ENCODE measurements at places on chromosomes 5 and 9.

GRCh38 chr9:78930281-78930680 lies 633.4 kb downstream of the PSAT1 start:
- no peak for DNase-seq

DNA sequence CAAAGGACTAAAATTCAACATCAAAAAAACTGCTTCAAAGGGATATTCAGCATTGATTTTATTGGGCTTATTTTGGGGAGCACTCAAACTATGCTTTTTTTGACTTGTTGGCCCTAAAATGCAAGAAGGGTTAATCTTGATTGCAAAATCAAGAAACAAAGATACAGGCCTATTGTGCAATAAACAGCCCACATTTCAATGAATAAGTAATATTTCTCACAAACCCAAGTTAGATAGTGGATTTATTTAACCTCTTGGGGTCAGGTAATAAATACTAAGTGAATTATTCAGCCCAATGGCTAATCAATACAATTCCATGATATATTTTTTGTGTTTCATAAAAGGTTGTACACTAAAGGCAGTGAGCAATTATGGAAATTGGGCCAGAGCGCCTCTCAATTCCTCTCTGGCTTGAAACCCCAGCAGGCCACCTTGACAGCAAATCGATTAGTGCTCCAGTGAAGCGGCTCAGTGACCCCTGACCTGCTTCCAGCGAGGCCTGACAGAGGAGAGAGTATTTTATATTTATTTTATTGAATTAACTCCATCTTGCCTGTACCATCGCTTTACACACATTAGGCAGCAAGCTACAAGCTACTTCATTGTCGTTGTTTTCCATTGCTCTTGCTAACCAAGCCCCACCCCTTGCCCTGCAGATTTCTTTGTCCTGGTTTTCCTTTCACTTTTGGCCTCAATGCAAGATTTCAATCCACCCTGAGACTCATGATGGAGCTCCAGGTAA lies 65.5 kb downstream of the EBF1 start:
- DNase-seq, result no peak

DNA sequence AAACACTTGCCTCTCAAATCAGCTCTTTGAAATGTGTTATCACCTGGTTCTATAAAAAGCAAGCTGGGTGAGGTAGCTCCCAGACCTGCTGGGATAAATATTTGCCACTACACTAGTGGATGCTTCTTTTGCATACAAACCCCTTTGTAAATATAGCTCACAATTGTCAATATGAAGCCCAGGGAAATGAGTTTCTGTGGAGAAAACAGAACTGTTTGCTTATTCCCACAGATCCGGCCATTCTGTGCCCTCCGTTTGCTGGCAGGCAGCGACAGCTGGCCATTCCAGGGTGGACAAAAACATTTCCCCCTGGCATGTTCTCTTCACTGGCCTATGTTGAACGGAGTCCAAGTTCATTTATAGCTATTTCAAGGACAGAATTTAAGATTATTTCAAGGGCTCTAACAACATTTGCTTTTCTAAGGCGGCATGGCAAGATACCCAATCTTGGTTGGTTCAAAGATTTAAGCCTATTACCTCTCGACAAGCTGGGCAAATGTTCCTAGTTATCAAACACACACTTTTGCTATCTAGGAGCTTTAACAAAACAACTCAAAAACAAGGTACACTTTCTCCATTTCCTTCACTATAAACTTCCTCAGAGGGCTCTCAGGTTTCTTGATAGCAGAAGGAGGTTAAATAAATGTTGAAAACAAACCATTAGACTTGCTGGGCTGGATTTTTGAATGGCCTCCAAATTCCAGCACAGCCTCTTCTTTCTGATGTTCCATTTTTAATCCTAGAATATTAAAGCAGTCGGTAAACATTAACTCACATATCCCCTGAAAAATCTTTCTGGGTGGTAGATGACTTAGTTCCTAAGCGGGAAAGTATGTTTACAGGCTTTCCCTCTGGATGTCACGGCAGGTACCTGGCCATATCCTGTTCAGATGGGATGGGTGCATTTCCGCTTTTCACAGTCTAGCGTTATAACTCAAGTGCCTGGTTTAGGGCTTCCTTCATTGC lies 332.3 kb downstream of the PLK2 start:
- DNase-seq, result no peak

DNA sequence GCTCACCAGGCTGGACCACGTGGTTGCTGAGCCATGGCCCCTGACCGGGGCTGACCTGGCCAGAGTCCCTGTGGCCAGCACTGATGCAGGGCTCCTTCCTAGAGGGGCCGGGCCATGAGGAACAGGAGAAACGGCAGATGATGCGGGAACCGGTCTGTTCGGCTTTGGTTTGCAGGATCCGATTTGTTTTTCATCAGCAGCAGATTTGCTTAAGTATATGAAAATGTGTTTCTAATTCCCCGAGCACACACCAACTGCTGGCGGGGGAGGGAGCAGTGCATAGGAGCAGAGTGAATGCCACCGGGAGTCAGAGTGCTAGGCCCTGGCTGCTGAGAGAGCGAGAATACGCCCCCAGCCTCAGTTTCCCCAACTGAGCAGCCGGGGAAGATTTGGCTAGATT lies 13.6 kb downstream of the NTNG2 start:
- no peak for DNase-seq

DNA sequence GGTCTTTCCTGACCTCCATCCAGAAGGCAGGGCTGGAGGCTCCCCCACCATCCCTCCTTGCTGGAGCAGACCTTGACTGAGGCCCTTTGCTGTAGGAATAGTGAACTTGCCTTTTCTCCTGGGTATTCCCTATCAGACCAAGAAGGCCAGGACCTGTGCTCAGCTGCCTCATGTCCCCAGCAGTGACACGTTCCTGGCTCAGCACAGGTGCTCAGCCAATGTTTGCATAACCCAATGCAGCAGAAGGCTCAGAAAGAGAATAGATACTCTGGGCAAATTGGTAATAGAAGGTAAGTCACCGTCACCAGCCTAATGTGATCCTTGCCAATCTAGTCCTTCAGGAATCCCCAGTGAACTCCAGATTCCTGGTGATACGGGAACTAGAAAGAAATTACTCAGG lies 96.4 kb downstream of the ACTL7B start:
- peak; percentile 43 for DNase-seq

DNA sequence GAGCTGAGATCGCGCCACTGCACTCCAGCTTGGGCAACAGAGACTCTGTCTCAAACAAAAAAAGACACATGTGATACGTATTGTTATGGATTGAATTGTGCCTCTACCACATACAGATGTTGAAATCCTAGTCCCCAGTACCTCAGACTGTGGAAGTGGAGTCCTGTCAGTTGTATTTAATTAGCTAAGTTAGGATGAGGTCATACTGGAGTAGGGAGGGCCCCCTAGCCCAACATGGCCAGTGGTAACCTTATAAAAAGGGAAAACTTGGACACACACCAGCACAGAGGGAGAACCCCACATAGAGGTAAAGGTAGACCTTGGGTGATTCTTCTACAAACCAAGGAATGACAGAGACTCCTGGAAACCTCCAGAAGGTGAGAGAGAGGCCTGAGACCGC lies 119.8 kb downstream of the GADD45G start:
- no peak for DNase-seq

DNA sequence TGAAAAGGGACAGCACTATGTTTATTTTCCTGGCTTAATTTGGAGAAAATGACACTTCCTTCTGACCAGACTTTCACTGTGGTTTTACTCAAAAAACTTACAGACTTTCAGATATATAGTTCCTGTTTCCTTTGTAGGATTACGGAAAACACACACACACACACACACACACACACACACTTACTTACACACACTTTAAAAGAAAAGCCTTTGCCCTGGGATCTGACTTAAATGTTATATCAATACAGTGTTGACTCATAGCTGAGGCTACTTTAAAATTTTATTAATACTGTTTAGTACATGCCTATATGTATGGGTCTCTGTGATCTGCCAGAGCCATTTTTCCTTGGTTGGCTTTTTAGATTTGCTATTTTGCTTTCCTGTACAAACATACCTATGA lies 758.3 kb downstream of the DNAH5 start:
- no peak for DNase-seq

- no peak for DNase-seq
Observed at GRCh38 chr5:82721087-82721410, 356.1 kb downstream of the TMEM167A start.

GRCh38 chr9:89955144-89955543 lies 350.3 kb downstream of the GADD45G start:
- no peak for DNase-seq

- DNase-seq, result no peak
Observed at GRCh38 chr5:17241635-17242034, 24.2 kb downstream of the BASP1 start.

DNA sequence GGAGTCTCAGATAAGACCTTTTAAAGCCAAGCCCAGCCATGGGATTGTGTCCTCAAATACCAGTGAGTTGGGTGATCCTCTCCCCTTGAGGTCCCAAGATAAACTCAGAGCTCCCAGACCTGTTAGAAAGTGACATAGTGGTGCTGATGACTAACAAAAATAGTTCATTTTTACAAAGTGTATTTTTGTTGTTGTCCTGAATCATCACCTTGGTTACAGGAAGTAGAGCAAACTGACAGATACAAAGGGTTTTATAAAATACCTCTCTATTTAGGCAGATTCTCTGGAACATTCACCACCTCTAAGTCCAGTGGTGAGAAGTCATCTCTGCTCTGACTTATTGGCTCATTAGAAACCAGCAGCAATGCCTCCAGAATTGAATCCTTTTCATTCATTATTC lies 259.3 kb downstream of the CEMIP2 start:
- no peak for DNase-seq

GRCh38 chr5:132837868-132838267 lies 7.4 kb upstream of the SHROOM1 start:
- DNase-seq, result no peak

DNA sequence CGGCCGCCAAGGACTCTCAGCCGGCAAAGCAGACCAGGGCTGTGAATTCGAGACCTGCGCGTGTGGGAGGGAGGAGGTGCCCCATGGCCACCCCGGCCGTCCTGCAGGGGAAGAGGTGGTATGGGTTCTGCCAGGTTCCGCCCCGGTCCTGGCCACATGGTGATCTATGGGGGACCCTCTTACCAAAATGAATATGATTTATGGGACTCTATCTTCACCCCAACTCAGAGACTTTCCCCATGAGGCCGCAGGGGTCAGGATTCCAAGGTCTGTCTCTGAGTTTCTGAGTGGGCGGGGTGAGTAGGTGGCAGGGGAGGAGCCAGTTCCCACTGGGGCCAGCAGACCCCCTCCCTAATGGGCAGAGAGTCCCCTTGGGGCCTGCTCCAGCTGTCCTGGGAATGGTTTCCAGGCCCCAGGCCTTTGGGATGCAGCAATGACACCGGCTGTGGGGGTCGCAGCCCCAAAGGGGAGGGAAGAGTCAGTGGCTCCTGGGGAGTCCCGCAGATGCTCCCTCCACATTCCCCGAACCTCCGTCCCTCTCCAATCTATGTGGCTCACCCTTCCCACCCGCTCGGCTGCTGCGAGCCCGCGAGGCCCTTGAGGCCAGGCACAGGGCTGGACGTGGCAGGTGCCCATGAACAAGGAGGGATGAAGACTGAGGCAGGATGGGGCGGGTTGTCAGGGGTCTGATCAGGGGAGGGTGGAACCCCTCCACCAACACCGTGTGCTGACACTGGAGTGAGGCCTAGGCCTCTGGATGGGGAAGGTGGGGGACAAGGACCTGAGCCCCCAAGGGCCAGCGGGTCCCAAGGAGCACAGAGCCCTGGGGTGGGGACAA lies 20.1 kb upstream of the NOTCH1 start:
- no peak for DNase-seq

- DNase-seq, result peak; percentile 17
Observed at GRCh38 chr5:107831612-107832395, 161.1 kb upstream of the EFNA5 start.

GRCh38 chr9:99066571-99066970 lies 38.3 kb upstream of the TGFBR1 start:
- DNase-seq, result no peak

GRCh38 chr5:161535762-161536161 lies 10.8 kb downstream of the GABRB2 start:
- no peak for DNase-seq

- DNase-seq, result no peak
Observed at GRCh38 chr9:22052376-22052945, 43.4 kb upstream of the CDKN2B start.

GRCh38 chr5:39400713-39401578 lies 23.8 kb downstream of the DAB2 start:
- no peak for DNase-seq

DNA sequence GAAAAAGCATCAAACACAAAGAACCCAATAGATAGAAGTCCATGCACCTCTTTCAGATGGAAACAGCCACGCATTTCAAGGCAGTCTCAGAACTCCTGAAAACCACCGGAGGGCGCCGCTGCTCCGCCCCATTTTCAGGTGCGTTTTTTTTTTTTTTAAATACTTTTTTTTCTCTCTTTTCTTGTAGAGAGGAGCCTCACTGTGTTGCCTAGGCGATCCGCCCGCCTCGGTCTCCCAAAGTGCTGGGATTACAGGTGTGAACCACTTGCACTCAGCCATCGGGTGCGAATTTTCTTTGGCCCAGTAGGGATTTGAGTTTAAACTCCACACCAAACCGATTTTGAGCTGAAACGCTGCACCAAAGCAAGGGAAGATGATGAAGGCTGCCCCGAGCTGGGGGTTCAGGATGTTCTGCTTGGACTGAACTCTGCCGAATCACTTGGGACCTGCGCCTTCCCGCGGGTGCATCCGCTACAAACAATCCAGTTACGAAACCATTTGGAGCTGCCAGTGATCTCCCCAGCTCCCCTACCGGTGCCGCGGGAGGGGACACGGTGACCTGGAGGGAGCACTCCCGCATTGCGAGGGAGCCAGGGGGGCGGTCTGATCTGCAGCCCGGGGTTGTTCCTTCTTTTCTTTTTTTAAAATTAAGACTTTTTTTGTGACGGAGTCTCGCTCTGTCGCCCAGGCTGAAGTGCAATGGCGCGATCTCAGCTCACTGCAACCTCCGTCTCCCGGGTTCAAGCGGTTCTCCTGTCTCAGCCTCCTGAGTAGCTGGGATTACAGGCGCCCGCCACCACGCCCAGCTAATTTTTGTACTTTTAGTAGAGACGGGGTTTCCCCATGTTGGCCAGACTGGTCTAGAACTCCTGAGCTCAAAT lies 1.4 kb downstream of the PTGR1 start:
- DNase-seq, result peak; percentile 27

- DNase-seq, result no peak
Observed at GRCh38 chr5:39137819-39138451, 63.7 kb upstream of the RICTOR start.

- no peak for DNase-seq
Observed at GRCh38 chr5:151293624-151294023, 9.9 kb downstream of the SLC36A3 start.

- DNase-seq, result no peak
Observed at GRCh38 chr9:34991607-34992375, 2.2 kb downstream of the DNAJB5 start.
